ENCODE measurements at places on chromosomes 16 and 17.

DNA sequence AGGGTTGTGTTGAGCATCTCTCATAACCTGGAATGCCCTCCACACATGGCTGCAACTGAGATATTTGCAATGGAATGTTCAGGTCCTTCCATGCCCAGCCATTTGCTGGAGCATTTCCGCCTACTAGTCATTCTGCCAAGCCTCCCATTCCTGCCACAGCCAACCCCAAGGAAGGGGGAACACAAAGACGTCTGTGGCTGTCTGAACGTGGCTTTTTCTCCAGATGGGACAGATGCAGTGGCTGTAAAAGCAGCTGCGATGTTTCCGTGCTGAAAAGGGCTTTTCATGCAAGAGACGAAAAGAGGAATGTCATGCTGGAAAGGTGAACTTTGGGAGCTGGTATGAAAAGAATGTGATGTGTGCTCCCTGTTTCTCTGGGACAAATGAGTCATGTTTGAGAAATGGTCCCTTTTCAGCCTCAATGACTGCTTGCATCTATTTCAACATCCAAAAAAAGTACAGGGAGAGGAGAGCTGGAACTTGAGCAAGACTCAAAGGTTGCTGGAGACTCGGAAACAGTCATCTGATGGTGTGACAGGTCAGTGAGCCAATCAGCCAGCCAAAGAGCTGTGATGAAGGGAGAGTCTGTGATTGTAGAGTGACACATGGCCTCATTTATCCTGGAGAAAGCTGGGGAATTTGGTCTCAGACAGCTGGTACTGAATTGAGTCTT, 208.9 kb downstream of the SHISA9 start:
- H3K27me3 ChIP-seq = no peaks in the 10 kb centered on the region
- no peak for DNase-seq
- H3K36me3 ChIP-seq = no peaks in the 10 kb centered on the region
- no peak overlapping the region for H3K4me3 ChIP-seq

DNA sequence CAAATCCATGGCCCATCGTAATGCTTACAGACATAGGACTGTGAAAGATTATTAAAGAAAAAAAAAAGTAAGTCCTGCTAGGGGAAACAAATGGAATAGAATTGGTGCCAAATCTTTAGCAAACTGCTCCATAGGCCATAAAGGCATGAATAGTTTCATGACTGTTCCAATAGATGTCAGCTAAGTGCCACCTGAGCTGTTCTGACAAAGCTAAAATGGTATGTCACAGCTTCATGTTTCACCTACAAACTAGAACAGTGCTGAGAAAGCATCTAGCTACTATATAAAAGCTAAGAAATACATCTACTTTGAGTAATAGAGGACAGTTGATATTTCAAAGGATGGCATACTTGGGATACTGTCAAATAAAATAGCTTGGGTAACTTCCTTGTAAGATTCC, 771.6 kb upstream of the CA10 start:
- no peaks in the 10 kb centered on the region for H3K4me1 ChIP-seq
- no peak overlapping the region for H3K27ac ChIP-seq
- no peaks in the 10 kb centered on the region for H3K36me3 ChIP-seq

GRCh38 chr17:78998311-78999055, 11.1 kb downstream of the CANT1 start:
- H3K27me3 ChIP-seq = no peaks in the 10 kb centered on the region
- peak; percentile 14 for DNase-seq
- H3K4me1 ChIP-seq = no peaks in the 10 kb centered on the region
- H3K36me3 ChIP-seq = peaks cover 14% of the 10 kb centered on the region
- no peak overlapping the region for H3K4me3 ChIP-seq
- no peak overlapping the region for H3K27ac ChIP-seq

- no peak for DNase-seq
- no peaks in the 10 kb centered on the region for H3K27me3 ChIP-seq
- no peak overlapping the region for H3K4me3 ChIP-seq
- H3K27ac ChIP-seq = no peak overlapping the region
- no peaks in the 10 kb centered on the region for H3K4me1 ChIP-seq
Observed at GRCh38 chr16:88825146-88825545, 13.4 kb upstream of the APRT start.

- H3K27me3 ChIP-seq = no peaks in the 10 kb centered on the region
- H3K27ac ChIP-seq = no peak overlapping the region
- no peaks in the 10 kb centered on the region for H3K36me3 ChIP-seq
- no peak overlapping the region for H3K4me3 ChIP-seq
- H3K4me1 ChIP-seq = no peaks in the 10 kb centered on the region
Observed at GRCh38 chr16:68776821-68777485, 39.9 kb downstream of the CDH1 start.

DNA sequence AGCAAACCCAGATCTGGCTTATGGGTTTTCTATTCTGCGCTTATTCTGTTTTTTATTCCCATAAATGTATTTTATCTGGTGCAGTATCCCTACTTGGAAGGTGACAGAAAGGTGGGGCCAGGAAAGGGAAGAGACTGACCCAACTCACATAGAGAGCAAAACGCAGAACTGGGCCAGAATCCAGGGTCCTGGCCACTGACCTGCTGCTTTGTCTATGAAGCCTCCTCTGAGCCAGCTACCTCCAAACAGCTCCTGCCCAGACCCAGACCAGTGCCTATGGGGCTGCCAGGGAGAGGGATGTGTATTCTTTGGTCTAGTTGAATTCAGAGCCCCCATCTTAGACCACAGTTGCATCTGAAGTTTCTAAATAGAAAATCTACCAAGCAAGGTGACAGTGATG, 36.4 kb upstream of the CES5A start:
- no peaks in the 10 kb centered on the region for H3K4me1 ChIP-seq
- no peak overlapping the region for H3K27ac ChIP-seq
- H3K27me3 ChIP-seq = no peaks in the 10 kb centered on the region
- DNase-seq = no peak
- no peaks in the 10 kb centered on the region for H3K36me3 ChIP-seq

- H3K4me1 ChIP-seq = no peaks in the 10 kb centered on the region
- no peak for DNase-seq
- H3K27me3 ChIP-seq = no peaks in the 10 kb centered on the region
- H3K36me3 ChIP-seq = no peaks in the 10 kb centered on the region
- no peak overlapping the region for H3K27ac ChIP-seq
Observed at GRCh38 chr16:76371441-76371840, 94.2 kb downstream of the CNTNAP4 start.

DNA sequence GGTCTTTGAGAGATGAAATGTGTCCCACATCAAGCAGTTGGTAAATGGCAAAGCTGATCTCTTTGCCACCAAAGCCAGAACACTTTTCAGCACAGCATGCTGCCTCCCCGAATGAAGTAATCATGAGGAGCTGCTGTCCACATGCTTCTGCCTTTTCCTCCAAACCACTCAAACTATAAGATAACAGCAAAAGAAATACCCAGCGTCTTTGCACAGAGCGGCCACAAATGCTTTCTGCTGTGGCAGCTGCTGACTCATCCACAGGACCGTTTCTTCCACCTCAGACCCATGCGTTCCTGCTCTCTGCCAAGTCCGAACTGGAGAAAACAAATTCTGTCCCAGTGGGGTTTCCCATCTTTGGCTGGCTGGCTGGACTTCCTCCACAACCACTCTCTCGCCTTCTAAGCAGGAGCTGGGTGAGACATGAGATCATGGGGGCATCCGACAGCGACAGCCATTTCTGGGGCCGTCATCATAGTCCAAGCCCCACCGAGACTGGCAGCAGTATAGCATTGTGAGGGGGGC, 27.1 kb downstream of the TBC1D3B start:
- no peaks in the 10 kb centered on the region for H3K36me3 ChIP-seq
- no peak overlapping the region for H3K27ac ChIP-seq
- H3K4me3 ChIP-seq = no peak overlapping the region
- H3K4me1 ChIP-seq = no peaks in the 10 kb centered on the region
- DNase-seq = peak; percentile 94
- H3K27me3 ChIP-seq = peaks cover 5% of the 10 kb centered on the region

DNA sequence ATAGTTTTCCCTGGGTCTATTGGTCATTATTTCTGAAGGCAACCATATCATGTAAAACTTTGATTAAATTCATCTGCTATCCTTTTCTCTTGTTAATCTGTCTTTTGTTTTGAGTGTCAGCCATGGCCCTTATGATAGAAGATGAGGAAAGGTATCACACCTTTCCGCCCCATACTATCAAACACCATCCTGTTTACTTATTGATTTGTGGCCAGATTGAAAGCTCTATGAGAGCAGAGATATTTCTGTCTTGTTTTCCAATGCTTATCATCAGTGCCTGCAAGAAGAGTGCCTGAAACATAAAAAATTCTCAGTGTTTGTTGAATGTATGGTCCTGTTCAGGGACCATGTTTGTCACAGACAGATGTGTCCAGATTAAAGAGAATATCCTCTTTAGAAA, 22.6 kb upstream of the DHX8 start:
- H3K4me1 ChIP-seq = no peaks in the 10 kb centered on the region
- H3K4me3 ChIP-seq = no peak overlapping the region
- no peaks in the 10 kb centered on the region for H3K27me3 ChIP-seq
- no peak for DNase-seq
- no peak overlapping the region for H3K27ac ChIP-seq
- H3K36me3 ChIP-seq = no peaks in the 10 kb centered on the region

GRCh38 chr17:83025636-83026280, 53.7 kb upstream of the METRNL start:
- peaks cover 3% of the 10 kb centered on the region for H3K4me1 ChIP-seq
- H3K27ac ChIP-seq = no peak overlapping the region
- no peaks in the 10 kb centered on the region for H3K36me3 ChIP-seq
- H3K4me3 ChIP-seq = no peak overlapping the region
- no peak for DNase-seq

DNA sequence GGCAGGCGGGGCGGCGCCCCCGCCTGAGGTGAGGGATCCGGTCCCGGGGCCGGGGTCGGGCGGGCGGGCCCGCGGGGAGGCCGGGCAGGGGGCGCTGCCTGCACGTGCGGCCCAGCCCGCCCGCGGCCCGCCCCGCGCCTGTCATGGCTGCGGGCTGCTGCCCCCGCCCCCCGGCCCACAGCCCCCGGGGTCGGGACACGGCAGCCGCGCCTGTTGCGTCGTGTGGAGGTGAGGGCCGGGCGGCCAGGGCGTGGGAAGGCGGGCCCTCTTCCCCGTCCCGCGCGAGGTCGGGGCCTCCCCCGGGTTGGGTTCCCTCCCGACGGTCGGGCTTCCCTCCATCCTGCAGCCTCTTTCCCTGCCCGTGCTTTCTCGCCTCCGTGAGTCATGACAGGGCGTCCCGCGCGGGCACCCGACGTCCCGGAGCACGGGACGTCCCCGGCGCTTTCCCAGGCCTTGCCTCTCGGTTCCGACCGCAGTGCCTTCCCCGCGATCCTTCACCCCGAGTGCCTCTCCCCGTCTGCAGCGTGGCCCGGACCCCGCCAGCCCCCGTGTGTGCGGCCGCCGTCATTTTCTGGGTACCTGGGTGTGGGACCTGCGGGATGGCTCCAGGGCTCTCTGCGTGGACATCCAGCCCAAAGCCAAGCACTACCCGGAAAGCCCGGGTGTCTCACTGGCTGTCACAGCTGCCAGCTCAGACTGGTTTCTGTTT, 76.7 kb downstream of the CHD9 start:
- DNase-seq = peak; percentile 68
- no peaks in the 10 kb centered on the region for H3K27me3 ChIP-seq
- peak overlapping the region; percentile 91 for H3K4me3 ChIP-seq
- H3K4me1 ChIP-seq = peaks cover 17% of the 10 kb centered on the region
- peak overlapping the region; percentile 75 for H3K27ac ChIP-seq
- H3K36me3 ChIP-seq = no peaks in the 10 kb centered on the region

GRCh38 chr16:66309-67182, 5.9 kb downstream of the RHBDF1 start:
- H3K4me1 ChIP-seq = no peaks in the 10 kb centered on the region
- no peak overlapping the region for H3K4me3 ChIP-seq
- peaks cover 2% of the 10 kb centered on the region for H3K36me3 ChIP-seq
- no peak for DNase-seq
- H3K27me3 ChIP-seq = no peaks in the 10 kb centered on the region
